ENCODE measurements at places on chromosomes 2 and 18. TPM values are rescaled to one million over a fixed set of nuclear protein-coding genes. Genes with fewer than 3 reads are reported as not detected.

Gene DUSP19
- total RNA-seq: 0.25 TPM

Gene CHRNG
- total RNA-seq: not detected

Gene MYO5B
- total RNA-seq: 12.8 TPM

Gene RIT2
- not detected for total RNA-seq

Gene ALPG
- 0.22 TPM for total RNA-seq

Gene KHK
- total RNA-seq: 7.5 TPM

Gene TUBB8B
- total RNA-seq: not detected

Gene HOXD9
- 1.8 TPM for total RNA-seq

Gene BZW1
- 386 TPM for total RNA-seq

Gene HOXD13
- total RNA-seq: 0.24 TPM

Gene CNTNAP5
- total RNA-seq: not detected

Gene EFHD1
- total RNA-seq: 1.8 TPM

Gene CDH20
- total RNA-seq: not detected

Gene ASXL3
- not detected for total RNA-seq

Gene TCF7L1
- 10.5 TPM for total RNA-seq

Gene GALR1
- not detected for total RNA-seq

Gene EPHA4
- 1.3 TPM for total RNA-seq

Gene PRKAG3
- not detected for total RNA-seq

Gene CCL20
- 5.9 TPM for total RNA-seq

Gene SLC14A1
- not detected for total RNA-seq

Gene SNED1
- 0.33 TPM for total RNA-seq

Gene SKOR2
- total RNA-seq: not detected

Gene CGREF1
- total RNA-seq: 8.5 TPM

Gene RAB27B
- total RNA-seq: 11.7 TPM

Gene CFC1
- not detected for total RNA-seq

Gene NCKAP5
- 1.4 TPM for total RNA-seq

Gene C2orf72
- 5.3 TPM for total RNA-seq

Gene ZNF804A
- total RNA-seq: not detected

Gene PIGN
- total RNA-seq: 9.0 TPM

Gene KIAA2012
- total RNA-seq: not detected

Gene MORN2
- 36.4 TPM for total RNA-seq

Gene UGT1A4
- total RNA-seq: not detected

Gene CHRND
- total RNA-seq: not detected

Gene ME2
- total RNA-seq: 38.9 TPM

Gene OST4
- total RNA-seq: 550 TPM

Gene TXNDC2
- 0.16 TPM for total RNA-seq

Gene SRD5A2
- not detected for total RNA-seq
